ENCODE measurements at places on chromosomes 16 and 17. TPM values are rescaled to one million over a fixed set of nuclear protein-coding genes. Genes with fewer than 3 reads are reported as not detected.

DNA sequence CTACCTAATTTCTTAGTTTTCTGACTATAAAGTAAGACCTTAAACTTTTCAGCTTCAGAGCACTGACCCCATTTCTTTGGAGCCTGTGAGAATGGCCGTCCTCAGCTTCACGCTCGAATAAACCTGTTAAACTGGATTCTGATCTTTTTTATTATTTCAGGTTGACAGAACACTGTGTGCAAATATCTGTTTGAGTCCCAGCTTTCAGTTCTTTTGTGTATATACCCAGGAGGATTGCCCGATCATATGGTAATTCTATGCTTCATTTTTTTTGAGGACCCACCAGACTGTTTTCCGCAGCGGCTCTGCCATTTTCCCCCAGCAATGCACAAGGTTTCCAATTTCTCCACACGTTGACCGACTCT lies 19.8 kb upstream of the KCNH6 start:
- no peak for ATAC-seq

- no peak for ATAC-seq
Observed at GRCh38 chr17:65092262-65092661, 35.7 kb upstream of the GNA13 start.

- ATAC-seq, result no peak
Observed at GRCh38 chr16:81885976-81886586, 107.0 kb downstream of the PLCG2 start.

DNA sequence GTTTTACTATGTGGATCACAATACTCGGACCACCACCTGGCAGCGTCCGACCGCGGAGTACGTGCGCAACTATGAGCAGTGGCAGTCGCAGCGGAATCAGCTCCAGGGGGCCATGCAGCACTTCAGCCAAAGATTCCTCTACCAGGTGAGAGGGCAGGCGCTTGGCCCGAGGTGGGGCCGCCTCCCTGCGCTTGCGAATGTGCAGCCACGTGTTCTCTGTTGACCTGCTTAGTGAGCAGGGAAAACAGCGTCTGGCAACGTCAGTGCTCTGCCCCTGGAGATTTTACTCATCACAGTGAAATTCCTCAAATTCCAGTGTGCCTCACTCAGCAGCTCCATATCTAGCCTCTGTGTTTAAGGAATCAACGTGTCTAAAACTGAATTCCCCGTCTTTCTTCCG lies 33.4 kb upstream of the CLEC18A start:
- peak; percentile 53 for ATAC-seq

- ATAC-seq, result no peak
Observed at GRCh38 chr17:3704931-3705717, 9.2 kb upstream of the P2RX5 start.

SLC35G6 gene
- 0.73 TPM for total RNA-seq

DNA sequence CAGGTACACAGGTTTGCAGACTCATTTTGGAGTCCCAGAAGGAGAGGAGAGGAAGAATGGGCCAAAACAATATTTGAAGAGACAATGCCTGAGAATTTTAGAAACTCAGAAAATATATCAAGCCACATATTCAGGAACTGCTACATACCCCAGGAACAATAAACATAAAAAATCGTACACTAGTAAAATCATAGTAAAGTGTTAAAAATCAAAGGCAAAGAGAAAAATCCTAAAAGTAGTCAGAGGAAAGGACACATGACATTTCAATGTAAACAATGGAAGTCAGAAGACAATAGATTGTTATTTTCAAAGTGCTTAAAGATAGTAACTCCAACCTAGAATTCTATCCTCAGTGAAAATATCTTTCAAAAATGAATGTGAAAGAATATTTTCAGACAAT lies 28.5 kb upstream of the NACA2 start:
- ATAC-seq, result no peak

GRCh38 chr16:3467921-3468320 lies 24.4 kb downstream of the NAA60 start:
- no peak for ATAC-seq

CCL16 gene
- total RNA-seq, result not detected
